ENCODE measurements at places on chromosomes 12 and 14. TPM values are rescaled to one million over a fixed set of nuclear protein-coding genes. Genes with fewer than 3 reads are reported as not detected.

DNA sequence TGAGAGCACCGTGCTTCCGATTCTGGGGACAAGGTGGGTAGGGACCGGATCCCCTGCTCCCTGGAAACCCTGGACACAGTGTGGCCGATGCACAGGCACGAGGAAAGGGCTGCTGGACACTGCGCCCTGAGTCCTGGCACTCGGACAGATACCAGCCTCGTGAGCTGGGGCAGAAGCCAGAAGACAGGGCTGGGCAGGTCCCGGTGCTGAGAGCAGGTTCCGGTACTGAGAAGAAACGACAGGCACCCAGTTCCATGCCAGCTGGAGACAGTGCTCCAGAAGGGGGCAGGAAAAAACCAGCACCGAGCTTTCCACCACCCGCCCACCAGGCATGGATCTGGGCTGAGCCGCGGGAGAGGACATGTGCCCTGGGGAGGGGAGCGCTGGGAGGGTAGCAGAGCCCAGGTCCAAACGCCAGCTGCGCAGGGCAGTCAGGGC is 6.5 kb downstream of the XRCC3 start:
- ATAC-seq = no peak

DNA sequence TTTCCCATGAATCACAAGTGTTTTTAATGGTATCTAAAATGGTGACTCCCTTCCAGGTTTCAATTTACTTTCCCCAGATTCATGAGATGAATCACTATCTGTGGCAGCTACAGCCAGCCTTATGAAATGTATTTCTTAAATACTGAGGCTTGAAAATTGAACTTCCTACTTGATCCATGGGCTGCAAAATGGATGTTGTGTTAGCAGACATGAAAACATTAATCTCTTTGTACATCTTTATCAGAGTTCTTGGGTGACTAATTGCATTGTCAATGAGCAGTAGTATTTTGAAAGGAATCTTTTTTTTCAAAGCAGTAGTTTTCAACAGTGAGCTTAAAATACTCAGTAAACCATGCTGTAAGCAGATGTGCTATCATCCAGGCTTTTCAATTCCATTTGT is 250.8 kb downstream of the SLC6A15 start:
- ATAC-seq = no peak

GRCh38 chr14:93232159-93232558 is 25.1 kb downstream of the UBR7 start:
- no peak for ATAC-seq

GRCh38 chr14:92143309-92143708 is 21.5 kb downstream of the CPSF2 start:
- no peak for ATAC-seq

GRCh38 chr14:51269634-51270033 is 29.6 kb downstream of the TMX1 start:
- no peak for ATAC-seq

DNA sequence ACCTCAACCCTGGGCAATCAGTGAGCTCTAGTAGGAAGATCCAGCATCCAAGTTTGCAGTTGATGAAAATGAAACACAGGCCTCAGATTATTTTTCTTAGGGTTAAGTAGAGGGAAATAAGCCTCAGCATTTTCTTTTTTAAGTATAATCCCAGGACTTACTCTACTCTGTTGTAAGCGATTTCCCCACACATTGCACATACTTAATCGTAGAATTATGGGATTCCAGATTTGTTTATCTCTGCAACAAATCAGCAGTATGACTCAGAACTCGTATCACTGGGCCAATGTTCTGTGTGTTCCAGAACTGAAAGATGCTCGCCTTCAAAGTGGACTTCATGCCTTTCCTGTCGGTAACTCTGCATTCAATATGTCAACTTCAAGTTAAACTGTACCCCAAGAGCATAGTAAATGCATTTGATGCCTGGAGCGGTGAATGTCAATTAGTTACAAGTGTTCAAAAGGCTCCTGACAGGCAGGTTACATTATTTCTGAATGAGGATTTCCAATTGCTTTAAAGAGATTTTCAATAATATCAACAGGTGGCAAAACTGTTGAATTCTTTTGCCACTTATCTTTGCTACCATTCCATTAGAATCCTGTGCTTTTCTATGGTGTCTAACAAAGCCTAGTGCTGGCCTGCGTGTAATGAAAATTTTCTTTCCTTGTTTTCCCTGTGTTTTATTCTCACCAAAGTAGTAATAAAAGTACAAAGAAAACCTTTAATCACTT is 323.8 kb upstream of the SYT1 start:
- ATAC-seq = no peak

DNA sequence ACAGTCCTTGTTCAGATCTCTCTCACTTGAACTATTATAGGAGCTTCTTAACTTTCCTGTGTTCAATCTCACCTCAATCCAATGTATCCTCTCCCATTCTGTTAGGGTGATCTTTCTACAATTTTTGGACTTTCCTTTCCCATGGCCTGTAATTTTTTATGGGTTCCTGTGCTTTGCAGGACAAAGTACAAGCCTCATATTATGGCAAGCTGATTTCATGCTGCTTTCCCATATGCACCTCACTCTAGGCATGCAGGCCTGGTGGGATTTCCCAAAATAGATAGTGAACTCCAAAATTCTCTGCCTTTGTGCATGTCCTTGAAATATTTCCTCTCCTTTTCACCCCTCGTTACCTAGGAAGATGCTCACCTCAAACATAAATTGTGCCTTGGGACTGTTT is 499.4 kb downstream of the NAV3 start:
- no peak for ATAC-seq

DNA sequence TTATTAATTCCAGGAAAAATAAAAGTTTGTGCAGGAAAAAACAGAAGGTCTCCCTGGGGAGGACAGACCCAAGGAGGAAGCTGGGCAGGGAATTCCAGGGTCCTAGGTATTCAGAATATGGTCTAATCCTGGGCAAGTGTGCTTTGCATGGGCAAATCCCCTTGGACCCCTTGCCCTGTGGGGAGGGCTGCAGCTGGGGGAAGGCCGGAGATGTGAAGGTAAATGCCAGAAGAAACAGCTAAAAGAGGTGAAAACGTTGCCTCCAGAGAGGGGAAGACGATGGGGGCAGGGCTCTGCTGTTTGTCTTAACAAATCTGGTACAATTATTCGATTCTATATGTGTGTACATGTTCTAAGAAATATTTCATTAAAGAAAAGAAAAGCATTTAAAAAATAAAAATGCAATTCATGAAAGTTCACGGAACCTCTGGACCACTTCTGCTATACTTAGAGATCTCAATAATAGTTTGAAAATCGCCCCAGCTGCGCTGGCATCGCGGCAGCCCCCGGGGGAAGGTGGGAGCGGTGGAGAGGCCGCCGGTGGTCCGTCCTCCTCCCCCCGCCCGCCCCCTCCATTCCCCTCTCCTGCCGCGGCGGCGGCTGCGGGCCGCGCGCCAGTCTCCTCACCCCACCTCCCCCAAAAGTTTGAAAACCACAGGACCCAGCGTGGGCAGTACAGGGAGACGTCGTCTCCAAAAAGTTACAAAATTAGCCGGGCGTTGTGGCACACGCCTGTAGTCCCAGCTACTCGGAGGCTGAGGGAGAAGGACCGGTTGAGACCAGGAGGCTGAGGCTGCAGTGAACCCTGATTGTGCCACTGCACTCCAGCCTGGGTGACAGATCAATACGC is 1.5 kb upstream of the PRPF40B start:
- ATAC-seq = no peak

GRCh38 chr12:121001841-121002483 is 14.3 kb downstream of the C12orf43 start:
- no peak for ATAC-seq

GRCh38 chr14:60805841-60806430 is 71.4 kb downstream of the MNAT1 start:
- ATAC-seq = peak; percentile 84

DNA sequence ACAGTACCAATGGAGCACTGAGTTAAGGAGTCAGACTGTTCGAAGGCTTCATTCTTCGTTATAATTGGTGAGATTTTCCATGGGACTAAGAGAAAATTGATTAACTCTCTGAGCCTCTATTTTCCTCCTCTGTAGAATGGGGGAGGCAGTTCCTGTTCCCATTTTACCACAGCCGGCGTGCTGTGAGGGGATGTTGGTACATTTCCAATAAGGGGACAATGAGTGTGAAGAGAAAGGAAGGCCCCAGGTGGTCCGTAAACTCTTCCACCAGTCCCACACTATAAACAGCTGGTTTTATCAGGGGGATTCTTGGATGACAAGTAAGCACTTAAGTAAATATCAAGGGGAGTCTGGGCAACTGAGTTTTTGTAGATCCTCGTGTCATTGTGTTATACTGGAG is 109.9 kb downstream of the DAD1 start:
- no peak for ATAC-seq

DNA sequence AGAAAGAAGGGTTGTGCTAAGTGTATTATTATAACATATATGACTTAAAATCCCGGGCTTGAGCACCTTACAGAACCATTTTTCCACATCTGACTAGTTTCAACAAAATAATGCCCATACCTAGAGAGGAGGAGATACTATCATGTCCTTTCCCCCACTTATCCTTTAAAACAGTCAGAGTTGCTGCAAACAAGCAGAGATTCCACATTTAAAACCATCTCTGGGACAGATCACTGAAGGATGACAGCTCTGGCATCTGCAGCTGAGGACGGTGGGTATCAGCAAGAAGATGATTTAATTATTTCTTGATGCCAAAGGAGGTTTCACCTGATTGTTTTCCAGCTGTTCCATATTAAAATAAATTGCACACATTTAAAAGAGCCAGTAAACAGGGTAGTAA is 328.0 kb upstream of the TMTC1 start:
- ATAC-seq = no peak

Gene NDUFA9
- total RNA-seq = 36.4 TPM

Gene ABHD12B
- total RNA-seq = 1.9 TPM

Gene TMPRSS12
- not detected for total RNA-seq

Gene PSMD9
- 31.7 TPM for total RNA-seq

Gene C12orf54
- total RNA-seq = not detected

Gene CD4
- total RNA-seq = 0.88 TPM

Gene AMHR2
- 0.38 TPM for total RNA-seq

Gene CISTR
- not detected for total RNA-seq

Gene RFX4
- total RNA-seq = 0.43 TPM

Gene EGLN3
- 6.6 TPM for total RNA-seq

Gene RCOR1
- 24.2 TPM for total RNA-seq

Gene HOXC10
- total RNA-seq = 0.88 TPM

Gene EML5
- 3.7 TPM for total RNA-seq

Data from motor neuron (in vitro differentiated cells).